Cardiac fibroblast (primary cell): ENCODE measurements at places on chromosomes 5 and 9.

- no peak for DNase-seq
Observed at GRCh38 chr5:179119415-179120170, 59.4 kb downstream of the ZNF354C start.

GRCh38 chr9:136194540-136194939, 10.4 kb downstream of the LHX3 start:
- DNase-seq = no peak

DNA sequence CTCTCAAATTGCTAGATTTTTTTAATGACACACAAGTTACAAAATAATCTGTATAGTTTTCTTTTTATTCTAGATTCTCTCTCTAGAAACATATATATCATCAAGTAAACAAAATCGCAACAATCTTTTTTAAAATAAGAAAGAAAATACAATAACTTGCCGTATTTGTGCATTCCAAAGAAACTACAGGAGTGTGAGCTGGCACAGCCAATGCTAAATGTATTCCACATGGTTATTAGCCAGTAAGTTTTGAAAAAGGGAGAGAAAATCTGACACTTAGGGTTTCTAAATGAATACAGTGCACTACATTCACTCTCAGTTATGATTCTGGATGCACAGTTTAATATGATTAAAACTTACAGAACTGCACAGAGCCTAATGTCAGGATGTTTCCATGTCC, 117.9 kb downstream of the BNC2 start:
- DNase-seq = no peak

- DNase-seq = no peak
Observed at GRCh38 chr9:108479989-108480652, 375.7 kb downstream of the ACTL7B start.
